ENCODE measurements at places on chromosomes 16 and 17. TPM values are rescaled to one million over a fixed set of nuclear protein-coding genes. Genes with fewer than 3 reads are reported as not detected.

The UBB gene
- 1,827 TPM for total RNA-seq

DNA sequence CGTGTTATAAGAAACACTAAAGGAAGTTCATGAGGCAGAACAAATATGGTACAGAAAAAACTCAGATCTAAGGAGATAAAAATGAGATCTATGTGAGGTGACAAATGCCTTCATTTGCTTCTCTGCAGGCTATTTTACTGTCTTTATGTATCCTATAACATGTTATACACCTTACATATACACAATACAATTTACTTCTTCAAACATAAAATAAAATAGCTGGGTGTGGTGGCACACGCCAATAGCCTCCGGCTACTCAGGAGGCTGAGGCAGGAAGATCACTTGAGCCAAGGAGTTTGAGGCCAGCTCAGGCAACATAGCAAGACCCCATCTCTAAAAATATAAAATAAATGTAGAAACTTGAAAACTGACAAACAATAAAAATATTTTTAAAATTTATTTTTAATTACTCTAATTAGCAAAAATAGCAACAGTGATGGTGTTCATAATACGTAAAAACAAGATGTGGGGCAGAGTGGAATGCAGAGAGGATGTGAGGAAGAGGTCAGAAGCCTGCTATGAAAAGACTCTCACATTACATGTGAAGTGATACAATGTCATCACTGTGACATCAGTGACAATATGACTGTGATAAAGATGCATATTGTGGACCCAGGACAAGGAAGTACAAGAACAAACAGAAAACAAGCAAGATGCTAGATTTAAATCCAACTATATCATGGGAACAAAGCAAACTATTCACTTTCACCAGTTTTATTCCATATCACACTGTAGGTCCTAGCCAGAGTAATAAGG is 31.0 kb downstream of the VPS53 start:
- no peak for DNase-seq

DNA sequence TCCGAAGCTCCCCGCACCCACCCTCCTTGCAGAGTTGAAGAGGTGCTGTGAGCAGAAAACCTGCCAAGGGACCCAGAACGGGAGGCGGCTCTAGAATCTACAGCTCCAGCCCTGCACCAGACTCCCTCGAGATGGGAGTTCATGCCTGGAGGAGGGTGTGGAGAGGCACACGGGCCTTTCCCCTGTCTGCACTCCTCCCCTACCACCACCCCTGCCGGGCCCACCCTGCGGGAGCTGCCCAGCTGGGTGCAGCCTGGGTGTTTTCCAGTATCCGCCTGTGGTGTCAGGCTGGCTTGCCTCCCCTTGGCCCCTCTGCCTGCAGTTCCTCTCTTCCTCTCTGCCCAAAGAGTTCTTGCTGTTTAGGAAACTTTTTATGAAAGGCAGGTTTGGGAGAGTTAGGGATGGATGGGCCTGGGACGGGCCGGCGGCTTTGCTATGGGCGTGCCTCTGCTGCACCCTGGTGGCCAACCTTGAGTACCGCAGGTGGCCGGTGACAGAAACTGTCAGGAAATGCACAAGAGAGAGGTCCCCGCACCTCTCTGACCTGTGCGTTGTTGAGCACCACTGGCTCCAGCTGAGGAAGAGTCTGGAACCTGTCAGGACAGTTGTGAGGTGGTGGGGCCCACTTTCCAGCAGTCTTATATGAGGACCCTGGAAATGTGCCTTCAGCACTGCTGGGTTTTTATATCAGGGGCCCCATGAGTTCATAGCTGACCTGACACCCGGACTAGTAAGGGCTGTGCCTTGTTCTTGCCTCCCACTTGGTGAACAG is 354.1 kb downstream of the SEC14L1 start:
- peak; percentile 48 for DNase-seq

GRCh38 chr17:42023524-42024349 is 3.8 kb downstream of the NKIRAS2 start:
- no peak for DNase-seq

- peak; percentile 12 for DNase-seq
Observed at GRCh38 chr17:35373984-35374765, 754 bp upstream of the SLFN11 start.

DNA sequence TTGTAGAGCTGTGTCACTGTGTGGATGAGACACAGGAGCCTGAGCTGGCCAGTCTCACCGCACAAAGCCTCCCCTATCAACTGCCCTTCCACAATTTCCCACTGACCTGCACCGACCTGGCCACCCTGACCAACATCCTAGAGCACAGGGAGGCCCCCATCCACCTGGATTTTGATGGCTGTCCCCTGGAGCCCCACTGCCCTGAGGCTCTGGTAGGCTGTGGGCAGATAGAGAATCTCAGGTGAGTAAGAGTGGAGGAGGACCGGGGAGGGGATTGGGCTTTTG is 37.4 kb downstream of the NLRC5 start:
- no peak for DNase-seq

GRCh38 chr17:29578626-29579485 is 10.4 kb downstream of the TP53I13 start:
- DNase-seq, result no peak

The P2RX5 gene
- total RNA-seq, result 0.53 TPM

DNA sequence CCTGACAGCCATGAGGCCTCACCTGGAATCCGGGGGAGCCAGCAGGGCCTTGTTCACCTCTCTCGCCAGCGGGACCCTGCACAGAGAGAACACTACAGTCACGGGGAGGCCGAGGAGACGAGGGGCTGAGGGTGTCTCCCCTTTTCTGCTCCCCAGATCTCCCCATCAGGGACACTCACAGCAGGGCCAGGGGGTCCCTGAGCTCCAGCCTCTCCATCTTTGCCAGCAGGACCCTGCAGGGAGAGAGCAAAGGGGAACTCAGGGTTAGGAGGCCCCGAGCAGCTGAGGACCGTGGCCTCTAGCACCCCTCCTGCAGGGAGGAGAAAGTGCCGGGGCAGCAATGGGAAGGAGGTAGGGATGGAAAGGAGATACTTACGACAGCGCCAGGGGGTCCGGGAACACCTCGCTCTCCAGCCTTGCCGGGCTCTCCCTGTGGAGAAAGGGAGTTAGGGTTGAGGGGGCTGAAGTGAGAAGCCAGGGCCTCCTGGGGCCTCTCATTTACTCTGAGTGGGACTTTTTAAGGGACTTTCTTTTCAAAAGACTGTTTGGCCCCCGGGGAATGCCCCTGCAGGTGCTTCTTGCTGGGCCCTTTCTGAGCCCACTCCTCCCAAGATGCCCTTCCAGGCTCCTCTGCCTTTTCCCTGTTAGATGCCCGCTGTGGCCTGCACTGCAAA is 8.7 kb downstream of the COL1A1 start:
- no peak for DNase-seq

- DNase-seq, result no peak
Observed at GRCh38 chr17:60863892-60864707, 186.4 kb downstream of the BCAS3 start.

GRCh38 chr17:27888945-27889344 is 4.2 kb downstream of the LYRM9 start:
- no peak for DNase-seq

GRCh38 chr17:48486557-48486956 is 44.3 kb downstream of the HOXB1 start:
- DNase-seq, result peak; percentile 96

DNA sequence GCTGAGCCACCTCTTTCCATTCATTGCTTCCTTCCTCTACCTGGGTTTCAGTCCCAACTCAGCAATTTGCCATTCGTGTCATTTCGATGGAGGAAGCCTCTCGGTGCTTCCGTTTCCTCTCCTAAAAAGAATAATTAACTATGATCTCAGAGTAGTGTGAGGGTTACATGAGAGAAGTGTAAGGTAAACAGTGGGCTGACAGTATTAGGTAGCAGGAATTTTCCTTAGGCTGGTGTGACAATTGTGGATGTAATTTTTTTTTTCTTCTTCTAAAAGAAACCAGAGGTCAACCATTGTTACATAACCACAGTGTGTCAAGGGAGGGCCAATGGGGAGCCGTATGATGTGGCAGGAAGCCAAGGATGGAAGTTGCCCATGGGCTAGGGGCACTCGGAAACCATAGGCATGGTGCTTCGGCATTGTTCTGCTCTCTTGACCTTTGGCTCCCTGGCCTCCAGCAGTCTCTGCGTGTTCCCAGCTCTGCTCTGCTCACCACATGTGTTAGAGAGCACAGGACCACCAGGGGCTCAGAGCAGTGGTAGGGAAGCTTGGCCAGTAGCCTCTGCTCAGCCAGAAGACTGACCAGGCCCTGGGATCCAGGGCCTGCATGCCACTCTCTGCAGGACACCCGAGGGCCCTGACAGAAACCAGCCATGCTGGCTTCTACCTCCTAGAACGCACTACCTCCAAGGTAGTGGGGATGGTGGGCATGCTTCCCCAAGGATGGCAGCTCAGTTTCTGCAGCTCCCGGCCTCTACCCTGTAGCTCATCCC is 2.0 kb upstream of the TOP2A start:
- no peak for DNase-seq

The TSPAN10 gene
- 0.53 TPM for total RNA-seq

- no peak for DNase-seq
Observed at GRCh38 chr17:50603340-50603739, 31.3 kb upstream of the ABCC3 start.

DNA sequence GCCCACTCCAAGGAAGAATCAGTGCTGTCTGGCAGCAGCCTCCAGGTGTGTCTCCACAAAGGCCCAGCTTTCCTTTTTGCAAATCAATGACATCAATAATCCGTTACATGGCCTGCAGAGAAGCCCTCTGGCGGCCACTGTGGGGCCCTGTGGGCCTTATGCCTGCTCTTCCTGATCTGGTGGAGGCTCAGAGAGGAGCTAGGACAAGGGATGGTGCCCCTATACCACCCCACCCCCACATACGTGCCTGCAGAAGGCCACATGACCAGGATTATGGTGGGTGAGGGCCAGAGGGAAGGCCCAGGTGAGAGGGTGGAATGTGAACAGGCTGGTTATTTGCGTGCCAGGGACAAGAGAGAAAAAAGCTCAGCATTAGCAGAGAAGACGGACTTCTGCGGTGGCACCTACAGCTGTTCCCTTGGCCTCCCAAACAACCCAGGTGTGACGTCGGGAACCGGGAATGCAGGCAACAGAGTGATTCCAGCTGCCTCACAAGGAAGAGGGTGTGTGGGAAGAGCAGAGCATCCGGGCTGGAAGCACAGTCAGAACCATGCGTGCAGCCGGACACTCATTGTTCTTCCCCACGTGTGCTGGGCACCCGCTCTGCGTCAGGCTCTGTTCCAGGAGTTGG is 22.5 kb downstream of the EIF4A3 start:
- DNase-seq, result peak; percentile 75

- DNase-seq, result peak; percentile 66
Observed at GRCh38 chr16:30409125-30410060, 2.0 kb downstream of the ZNF771 start.

GRCh38 chr16:51854401-51854951 is 692.5 kb downstream of the TOX3 start:
- no peak for DNase-seq

GRCh38 chr16:5776876-5777275 is 679.3 kb upstream of the EEF2KMT start:
- no peak for DNase-seq

GRCh38 chr17:35765086-35765710 is 4.5 kb downstream of the C17orf50 start:
- DNase-seq, result no peak

DNA sequence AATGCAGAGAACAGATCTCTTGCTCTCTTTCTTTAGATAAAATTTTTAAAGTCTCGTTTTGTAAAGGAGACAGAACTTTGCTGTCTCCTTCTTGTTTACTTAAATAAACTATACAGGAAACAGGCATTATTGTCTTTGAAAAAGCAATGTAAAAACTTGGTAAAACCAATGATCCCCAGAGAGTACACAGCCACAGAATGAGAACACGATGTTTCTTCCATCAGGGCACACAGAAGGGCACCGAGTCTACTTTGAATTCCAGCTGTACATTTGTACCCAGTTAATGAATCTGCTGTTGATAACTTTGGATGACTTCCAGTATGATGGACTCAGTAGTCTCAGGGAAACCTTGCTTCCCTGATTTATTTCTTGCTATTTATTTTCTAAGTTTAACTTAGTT is 8.1 kb upstream of the TMEM100 start:
- no peak for DNase-seq

DNA sequence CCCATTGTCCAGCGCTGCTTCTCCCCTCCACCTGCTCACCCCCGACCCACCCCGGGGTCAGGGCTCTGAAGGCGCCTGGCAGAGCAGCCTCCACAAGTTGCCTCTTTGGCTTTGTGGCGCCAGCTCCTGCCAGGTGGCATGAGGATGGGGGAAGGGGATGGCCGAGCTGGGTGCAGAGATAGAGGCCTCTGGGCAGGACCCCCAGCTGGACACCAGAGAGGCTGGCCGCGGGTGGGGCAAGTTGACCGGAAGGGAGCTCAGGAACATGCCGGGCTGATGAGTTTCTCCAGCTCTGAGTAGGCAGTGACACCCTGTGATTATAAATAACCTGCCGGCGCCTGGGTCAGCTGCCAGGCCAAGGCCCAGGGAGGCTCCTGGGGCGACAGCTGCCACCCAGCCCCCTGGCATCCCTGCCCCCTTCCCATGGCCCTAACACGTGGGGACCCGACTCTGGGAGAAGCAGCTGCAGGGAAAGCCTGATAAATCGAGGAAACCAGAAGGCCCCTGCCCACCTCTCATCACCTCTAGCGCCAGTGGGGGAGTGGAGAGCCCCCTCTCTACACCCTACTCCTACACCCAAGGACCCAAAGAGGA is 729 bp downstream of the P2RX5 start:
- DNase-seq, result no peak

The RPL26 gene
- total RNA-seq, result 6,352 TPM

DNA sequence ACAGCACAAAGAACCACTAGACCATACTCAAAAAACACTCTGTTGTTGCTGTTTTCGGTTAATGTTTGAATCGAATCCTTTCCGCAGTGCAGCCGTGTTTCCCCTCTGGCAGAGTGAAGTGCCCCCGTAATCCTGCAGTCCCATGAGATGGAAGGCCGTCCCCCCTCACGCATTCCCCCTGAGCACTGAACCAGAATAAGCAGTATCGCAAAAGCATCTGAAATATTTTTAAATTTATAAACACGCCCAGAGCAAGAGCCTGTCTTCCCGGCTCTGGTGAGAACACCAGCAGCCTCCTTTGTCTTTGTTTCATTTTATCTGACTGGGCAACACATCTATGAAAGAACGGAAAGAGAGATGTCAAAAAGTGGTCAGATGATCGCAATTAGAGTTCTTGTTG is 121.0 kb upstream of the ADAMTS18 start:
- DNase-seq, result no peak

- DNase-seq, result no peak
Observed at GRCh38 chr16:67764158-67764667, 42.1 kb downstream of the RANBP10 start.

The KCNAB3 gene
- 0.79 TPM for total RNA-seq

The ZNF286A gene
- 24.7 TPM for total RNA-seq

DNA sequence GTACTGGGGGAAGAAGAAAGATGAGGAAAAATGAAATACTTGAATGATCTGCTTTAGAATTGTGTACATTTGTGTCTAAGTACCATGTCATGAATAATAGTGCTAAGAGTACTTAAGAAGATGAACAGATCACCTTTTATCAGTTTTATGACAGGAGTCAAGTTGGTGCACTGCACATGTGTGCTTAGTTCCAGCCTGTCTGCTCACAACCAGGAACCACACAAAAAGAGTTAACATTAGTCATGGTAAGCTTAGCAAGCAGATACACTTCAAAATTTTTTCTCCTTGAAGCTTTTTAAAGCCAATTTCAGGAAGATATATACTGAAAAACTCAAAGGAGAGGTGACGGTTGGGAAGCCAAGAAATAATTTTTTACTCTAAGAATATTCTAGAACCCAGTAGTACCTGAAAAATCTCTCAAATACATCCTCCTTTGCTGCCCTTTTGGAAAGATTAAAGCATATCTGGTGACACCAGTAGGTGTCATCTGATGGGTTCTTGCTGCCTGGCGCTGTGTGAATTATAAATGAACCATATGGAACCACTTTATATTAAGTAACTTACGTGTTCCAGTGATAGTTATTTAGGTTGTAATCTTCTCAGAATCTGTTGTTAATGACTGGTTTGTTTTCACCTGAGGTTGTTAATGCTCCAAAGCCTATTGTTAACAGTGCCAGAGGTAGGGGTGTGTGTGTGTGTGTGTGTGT is 93.4 kb downstream of the MSI2 start:
- DNase-seq, result peak; percentile 35
